ENCODE measurements at places on chromosomes 5 and 9.

- peak; percentile 24 for DNase-seq
Observed at GRCh38 chr9:131530546-131530919, 530 bp downstream of the UCK1 start.

GRCh38 chr9:114273461-114273881 is 49.4 kb upstream of the ORM1 start:
- no peak for DNase-seq

- no peak for DNase-seq
Observed at GRCh38 chr9:7752481-7752880, 47.1 kb downstream of the DMAC1 start.

DNA sequence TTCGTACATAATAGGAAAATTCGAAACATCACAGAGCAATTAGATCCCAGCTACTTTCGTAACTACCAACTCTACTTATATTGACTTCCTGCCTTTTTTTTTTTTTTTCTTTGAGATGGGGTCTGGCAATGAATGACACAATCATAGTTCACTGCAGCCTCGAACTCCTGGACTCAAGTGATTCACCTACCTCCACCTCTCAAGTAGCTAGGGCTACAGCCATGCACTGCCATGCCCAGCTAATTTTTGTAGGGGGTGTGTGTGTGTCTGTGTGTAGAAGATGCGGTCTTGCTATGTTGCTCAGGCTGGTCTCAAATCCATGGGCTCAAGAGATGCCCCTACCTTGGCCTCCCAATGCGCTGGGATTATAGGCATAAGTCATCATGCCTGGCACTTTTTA is 5.8 kb upstream of the PAIP2 start:
- DNase-seq, result no peak

GRCh38 chr9:112546149-112547012 is 59.8 kb downstream of the KIAA1958 start:
- no peak for DNase-seq

GRCh38 chr9:122125158-122125508 is 32.0 kb upstream of the TTLL11 start:
- peak; percentile 3 for DNase-seq

DNA sequence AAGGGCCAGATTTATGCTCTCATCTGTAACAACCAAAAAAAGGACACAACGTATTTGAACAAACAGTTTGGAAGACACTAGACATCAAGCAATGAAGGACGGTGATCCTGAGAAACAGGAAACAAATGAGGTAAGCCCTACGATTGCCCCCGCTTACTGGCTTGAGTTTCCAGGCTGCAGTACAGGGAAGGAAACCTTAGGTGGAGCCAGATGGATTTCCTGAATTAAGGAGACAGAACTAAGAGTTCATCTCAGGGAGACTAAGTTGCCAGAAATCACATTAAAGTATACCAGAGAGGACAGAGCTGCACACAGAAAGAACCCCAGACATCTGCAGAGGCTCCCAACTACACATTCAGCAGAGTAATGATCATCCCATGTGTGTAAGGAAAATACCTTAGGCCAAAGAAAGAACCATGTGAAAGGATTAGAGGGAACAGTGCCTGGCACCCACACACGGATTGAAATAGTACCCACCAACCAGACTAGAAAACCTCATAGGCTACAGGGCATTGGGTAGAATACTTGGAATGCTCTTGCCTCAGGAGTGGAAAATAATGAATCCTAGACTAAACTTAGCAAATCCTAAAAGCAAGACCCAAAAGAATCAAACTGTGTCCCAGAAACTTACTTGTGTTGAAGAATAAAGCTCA is 99.3 kb upstream of the NIPBL start:
- no peak for DNase-seq

DNA sequence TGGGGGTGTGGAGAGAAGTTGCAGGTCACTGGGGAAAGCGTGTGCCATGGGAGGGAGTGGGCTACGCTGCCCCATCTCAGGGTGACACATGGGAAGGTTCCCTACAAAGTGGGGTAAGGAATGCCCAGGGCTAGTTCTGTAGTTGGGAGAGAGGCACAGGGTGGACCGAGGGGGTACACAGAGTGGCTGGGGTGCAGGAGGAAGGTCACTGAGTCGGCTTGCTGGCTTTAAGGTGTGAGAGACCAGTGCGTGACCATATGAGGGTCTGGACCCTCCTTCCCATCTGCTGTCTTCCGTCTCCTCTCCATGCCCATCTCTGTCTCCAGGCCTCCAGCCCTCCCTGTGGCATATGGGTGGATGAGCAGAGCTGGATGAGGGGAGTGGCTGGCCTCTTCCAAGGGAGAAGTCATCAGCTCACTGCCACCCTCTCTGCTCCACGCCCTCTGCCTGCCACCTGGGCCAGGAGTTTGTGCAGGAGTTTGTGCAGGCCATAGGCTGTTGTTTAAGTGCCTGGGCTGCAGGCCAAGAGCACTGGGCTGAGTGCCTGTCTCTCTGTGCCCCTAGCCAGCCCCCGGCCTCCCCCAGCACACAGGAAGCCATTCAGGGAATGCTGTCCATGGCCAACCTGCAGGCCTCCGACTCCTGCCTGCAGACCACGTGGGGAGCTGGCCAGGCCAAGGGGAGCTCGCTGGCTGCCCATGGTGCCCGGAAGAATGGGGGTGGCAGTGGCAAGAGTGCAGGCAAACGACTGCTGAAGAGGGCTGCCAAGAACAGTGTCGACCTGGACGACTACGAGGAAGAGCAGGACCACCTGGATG is 96.8 kb downstream of the PHF2 start:
- no peak for DNase-seq

- no peak for DNase-seq
Observed at GRCh38 chr9:107738789-107739188, 249.2 kb upstream of the KLF4 start.

GRCh38 chr9:96493757-96494156 is 43.8 kb downstream of the HABP4 start:
- no peak for DNase-seq

- no peak for DNase-seq
Observed at GRCh38 chr5:77102549-77102948, 15.5 kb upstream of the ZBED3 start.

DNA sequence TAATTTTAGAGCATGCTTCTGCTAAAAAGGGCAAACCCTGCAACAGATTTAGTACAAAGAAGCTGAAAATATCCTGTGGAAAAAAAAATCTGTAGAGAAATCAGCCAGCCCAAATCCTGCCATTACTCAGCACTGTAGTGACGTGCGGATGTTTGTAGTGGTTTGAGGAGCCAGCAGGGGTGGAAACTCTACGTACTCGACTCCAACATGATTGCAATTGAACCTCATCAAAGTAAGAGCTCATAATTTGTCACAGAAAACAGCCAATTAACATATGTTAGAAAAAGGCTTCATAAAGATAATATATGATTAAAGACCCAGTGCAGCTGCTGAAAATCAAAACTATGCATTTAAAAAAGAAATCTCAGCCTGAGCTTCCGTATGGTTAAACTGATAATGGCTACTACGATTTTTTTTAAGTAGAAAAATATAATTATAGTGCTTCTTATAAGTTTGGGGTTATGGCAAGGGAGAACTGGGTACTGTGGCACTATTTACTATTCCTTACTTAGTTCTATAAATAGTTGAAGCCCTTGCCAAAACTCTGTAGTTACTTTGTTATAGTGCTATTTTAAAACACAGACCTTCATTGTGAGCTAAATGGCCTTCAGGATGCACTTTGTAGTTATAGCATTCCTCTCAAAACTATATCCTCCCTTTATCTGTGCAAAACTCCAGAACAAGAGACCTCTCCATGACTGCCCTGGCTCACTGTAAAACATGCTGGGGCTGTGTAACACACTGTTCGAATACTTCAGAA is 49.4 kb downstream of the MEF2C start:
- DNase-seq, result no peak

- DNase-seq, result no peak
Observed at GRCh38 chr9:92030367-92030766, 80.3 kb upstream of the ROR2 start.
